RCC 7860 (cell line): ENCODE measurements at places on chromosomes 6 and 20.

DNA sequence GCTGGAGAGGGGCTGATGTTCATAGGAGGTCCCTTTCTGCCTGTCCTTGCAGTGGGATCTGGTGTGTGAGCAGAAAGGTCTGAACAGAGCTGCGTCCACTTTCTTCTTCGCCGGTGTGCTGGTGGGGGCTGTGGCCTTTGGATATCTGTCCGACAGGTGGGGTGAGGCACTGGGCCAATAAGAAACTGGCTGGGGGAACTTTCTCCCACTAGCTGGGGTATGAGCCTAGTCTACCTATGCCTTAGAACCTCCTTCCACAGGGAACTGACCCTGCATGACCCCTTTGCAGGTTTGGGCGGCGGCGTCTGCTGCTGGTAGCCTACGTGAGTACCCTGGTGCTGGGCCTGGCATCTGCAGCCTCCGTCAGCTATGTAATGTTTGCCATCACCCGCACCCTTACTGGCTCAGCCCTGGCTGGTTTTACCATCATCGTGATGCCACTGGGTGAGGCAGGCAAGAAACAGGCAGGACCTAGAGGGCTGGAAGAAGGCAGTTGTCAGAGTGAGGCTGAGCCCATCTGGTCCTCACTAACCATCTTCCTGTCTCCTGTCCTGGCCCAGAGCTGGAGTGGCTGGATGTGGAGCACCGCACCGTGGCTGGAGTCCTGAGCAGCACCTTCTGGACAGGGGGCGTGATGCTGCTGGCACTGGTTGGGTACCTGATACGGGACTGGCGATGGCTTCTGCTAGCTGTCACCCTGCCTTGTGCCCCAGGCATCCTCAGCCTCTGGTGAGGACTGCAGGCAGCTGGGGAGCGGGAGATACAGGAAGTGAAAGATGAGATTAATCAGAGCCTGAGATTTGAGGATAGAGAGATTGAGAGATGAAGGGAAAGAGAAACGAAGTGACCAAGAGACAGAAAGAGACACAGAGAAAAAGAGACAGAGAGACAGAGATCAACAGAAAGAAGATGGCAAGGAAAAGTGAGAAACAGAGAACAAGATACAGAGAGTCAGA, 1.6 kb downstream of the SLC22A7 start:
- DNase-seq, result no peak

- no peak for DNase-seq
These were observed 192.3 kb upstream of the RNF217 start for GRCh38 chr6:124769811-124770544.

DNA sequence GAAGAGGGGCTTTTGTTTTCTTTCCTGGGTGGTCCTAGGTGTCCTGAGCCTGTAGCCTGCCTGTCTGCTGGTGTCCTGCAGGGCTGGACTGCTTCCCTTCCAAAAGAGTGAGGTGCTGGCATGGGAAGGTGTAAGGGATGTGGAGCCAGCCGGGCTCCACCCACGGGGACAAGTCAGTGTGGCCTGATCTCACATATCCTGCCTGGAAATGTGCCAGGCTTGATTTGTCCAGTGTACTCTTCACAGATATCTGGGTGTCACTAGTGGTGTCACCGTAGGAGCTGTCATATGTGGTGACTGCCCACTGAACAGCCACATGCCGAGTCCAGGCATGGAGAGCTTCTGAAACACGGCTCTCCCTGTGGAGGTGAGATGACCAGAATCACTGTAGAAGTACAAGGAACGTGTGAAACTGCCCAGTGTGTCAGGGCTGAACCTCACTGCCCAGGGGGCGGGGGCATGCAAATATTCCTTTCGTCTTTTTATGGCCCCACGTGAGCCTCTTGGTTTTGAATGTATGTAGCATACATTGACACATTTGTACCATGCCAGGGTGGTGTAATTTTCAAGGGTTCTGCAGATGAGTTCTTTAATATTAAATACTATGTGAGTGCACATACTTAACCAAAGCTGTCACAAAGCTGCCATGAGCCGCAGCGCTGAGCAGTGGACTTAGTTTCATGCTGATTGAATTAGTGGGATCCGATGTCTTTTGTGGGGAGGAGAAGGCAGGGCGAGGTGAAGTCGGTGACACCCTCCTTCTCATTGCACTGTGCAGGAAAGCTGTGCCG, 55.8 kb downstream of the CDH4 start:
- DNase-seq, result no peak

GRCh38 chr20:54585217-54585616, 109.8 kb downstream of the DOK5 start:
- DNase-seq, result no peak

GRCh38 chr20:33291830-33292355, 8.9 kb downstream of the BPIFB1 start:
- DNase-seq, result no peak

- DNase-seq, result peak; percentile 20
These were observed 172.2 kb downstream of the TFAP2B start for GRCh38 chr6:50990750-50991446.

DNA sequence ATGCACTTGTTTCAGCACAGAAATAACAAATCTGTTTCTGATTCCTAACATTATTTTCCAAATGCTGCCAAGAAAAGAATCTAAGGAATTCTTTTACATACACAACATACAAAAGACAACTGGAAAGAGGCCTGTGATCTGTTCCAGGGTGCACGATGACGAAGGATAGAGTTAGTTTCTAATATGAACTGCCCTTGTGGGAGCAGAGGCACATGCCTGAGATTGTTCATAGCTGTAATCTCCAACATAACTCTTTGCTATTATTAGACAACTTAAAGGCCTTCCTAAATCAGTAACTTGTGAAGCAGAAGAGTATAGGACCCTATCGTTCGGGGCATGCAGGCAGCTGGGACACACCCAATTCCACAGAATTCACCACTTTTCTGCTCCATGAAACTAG, 41.2 kb upstream of the NHSL1 start:
- DNase-seq, result no peak

GRCh38 chr6:37137201-37138090, 32.5 kb upstream of the PIM1 start:
- peak; percentile 98 for DNase-seq

DNA sequence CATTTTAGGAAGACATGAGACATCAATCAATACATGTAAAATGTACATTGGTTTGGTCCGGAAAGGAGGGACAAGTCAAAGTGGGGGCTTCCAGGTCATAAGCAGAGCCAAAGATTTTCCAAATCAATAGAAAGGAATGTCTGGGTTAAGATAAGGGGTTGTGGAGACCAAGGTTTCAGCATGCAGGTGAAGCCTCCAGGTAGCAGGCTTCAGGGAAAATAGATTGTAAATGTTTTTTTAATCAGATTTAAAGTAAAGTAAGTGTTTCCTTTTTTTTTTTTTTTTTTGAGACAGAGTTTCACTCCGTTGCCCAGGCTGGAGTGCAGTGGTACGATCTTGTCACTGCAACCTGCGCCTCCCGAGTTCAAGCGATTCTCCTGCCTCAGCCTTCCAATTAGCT, 16.8 kb upstream of the SERPINB9 start:
- DNase-seq, result no peak

GRCh38 chr6:97151601-97152000, 131.4 kb downstream of the MMS22L start:
- DNase-seq, result no peak

DNA sequence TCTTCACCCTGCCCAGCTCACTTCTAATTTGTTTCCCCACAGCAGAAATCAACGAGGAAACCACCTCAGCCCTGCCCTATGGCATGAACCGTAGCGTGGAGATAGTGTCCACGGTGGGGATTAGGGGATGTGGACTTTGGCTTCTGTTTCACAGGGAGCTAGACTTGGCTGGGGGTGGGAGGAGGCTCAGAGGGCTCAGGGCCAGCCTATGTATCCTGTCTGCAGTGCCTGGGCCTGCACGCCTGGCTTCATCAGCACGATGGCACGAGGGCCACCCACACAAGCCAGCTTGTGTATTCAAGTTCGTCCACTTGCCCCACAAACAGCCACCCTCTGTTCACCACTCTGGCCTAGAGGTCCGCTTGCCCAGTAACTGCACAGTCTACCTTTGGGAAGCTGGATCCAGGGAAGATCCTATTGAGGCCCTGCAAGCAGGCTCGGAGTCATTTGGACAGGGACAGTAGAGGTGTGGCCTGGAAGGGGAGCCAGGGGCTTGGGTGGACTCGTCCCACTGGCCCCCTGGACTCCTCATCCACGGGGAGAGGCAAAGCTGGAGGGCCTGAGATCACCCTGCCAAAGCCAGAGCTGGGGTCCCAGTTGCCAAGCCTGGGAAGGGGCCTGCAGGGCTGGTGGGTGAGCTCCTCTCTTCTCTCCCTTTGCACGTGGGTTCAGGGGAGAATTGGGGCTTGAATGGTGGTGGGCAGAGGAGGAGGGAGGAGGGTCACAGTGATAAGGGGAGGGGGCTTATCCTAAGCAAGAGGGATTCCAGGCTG, 38.0 kb upstream of the FAM83D start:
- no peak for DNase-seq

- DNase-seq, result peak; percentile 48
These were observed 28.8 kb upstream of the TSHZ2 start for GRCh38 chr20:52943185-52943841.

DNA sequence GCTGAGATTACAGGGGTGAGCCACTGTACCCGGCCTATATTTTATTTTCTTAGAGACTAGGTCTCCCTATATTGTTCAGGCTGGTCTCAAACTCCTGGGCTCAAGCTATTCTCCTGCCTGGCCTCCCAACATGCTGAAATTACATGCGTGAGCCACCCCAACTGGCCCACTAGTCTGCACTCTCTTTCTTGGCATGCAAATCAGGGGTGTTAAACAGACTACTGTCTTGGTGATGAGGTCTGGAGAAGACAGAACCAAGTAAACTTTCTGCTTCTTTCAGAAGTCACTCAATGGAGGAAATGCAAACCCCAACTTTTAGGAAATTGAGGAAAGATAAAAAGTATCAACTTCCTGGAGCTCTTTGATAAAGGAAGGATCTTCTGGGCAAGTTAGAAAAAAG, 8.0 kb upstream of the TUBB2B start:
- no peak for DNase-seq

DNA sequence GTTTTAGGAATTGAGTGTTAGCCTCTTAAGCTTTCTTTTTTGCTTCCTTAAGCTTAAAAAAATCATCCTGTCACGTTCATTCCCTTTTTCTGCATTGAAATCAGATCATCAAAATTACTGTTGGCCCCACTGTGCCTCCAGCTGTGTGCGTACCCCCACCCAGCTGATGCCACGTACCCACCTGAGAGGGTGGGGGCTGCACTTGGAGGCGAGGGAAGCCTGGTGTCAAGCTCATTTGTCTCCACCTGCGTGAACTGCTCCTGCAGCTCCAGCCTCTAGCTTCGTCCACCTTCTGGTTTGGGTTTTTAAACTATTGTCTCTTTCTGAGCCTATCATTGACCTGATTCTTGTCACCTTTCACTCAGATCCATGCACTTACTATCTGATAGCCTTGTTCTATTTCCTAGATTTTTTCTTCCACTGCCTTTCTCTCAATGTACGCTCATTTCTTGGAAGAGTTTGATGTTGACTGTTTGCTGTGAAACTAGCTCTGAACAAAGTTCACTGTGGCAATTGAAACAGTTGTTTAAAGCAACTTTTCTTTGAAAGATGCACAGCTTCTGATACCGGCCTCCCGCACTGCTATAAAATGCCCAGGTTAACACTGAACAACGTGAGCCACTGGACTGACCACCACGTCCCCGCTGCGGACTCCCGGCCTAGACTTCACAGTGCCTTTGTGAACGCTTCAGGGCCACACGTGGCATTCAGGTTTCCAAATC, 30.0 kb upstream of the IRF4 start:
- DNase-seq, result no peak
